ENCODE measurements at places on chromosomes 16 and 17.

DNA sequence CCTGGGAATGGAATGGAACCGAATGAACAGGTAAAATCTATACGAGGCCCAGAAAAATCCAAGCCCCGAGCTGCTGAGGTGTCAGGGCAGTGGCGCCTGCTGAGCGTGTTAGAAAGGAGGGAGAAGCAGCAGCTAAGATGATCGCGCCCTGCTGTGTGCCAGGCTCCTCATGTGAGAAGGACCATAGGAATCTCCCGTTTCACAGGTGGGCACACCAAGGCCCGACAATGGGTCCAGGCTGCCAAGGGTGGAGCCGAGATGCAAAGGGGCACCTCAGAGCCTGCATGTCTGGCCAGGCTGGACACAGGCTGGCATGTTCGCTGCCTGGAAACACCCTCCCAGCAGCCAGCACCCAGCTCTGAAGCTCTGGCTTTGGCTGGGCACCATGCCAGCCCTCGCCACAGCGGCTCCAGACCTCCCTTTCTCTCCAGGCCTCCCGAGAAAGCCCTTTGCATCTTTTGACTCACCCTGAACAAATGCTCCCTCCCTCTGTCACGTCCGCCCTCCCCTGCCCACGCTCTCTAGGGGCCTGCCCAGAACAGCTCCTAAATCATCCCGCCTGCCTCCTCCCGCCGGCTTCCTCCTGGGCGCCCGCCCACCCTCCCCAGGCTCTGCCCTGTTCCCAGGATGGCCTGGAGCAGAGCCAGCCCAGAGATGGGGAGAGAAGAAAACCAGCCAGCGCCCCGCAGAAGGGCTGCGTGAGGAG is 217.8 kb upstream of the GSE1 start:
- peak; percentile 96 for DNase-seq

DNA sequence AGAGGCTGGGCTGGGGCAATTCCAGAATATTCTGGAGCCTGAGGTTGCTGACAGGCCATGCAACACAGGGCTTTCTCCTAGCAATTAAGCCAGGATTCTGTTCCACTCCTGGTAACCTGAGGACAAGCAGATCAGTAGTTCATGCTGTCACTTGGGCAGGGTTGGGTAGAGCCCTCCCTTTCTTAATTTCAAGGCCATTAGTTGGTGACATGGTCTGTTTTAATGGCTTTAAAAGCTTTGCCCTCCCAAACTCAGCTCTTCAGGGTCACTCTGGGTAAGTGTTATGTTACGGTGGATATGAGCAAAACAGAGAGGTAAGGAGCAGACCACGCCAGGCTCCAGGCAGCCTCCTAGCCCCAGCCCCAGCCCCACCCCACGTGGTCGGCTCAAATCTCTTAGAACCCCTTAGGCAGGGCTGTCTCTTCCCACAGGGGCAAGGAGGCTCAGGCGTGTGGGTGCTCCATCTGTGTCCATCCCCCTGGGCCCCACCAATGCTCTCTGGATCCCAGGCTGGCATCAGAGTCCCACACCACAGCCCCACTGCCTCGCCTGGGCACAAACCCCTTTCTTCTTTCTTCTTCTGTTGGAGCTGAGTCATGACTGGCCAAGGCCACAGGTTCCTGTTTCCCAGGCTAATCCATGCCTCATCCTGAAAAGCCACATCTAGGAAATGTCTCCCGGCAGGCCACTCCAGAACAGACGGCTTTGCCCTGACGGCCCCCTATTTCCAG is 27.5 kb downstream of the CEP295NL start:
- no peak for DNase-seq

DNA sequence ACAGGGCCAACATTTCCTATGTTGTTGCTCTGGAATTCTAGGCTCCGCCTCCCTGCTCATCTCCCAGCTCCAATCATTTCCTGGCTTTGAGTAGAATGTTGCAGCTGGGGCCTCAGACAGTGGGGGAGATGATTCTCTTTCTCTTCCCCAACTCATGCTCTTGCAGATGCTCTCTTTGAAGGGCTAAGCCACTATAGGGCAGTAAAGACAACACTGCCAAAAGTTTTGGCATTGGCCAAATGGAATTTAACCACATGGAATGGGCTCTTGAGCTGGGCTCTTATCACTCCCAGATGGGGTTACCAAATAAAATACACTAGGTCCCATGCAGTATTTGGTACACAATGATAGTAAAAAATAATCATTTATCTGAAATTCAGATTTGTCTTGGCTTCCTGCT is 19.6 kb upstream of the EFCAB13 start:
- no peak for DNase-seq

DNA sequence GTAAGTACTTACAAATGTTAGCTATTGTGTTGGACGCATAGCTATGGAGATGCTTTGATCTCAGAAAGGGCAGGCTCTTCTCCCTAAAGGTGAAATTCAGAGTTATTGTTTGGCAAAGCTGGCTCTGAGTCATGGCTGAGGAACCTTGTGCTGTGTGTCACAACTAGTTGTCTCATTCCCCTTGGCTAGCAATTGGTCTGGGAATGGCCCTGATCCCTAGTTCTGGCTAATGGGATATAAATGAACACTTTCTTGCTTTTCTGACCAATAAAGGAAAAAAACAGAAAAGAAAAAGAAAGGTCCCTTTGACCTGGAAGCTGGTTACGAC is 210.6 kb downstream of the MAP2K4 start:
- DNase-seq: peak; percentile 34

DNA sequence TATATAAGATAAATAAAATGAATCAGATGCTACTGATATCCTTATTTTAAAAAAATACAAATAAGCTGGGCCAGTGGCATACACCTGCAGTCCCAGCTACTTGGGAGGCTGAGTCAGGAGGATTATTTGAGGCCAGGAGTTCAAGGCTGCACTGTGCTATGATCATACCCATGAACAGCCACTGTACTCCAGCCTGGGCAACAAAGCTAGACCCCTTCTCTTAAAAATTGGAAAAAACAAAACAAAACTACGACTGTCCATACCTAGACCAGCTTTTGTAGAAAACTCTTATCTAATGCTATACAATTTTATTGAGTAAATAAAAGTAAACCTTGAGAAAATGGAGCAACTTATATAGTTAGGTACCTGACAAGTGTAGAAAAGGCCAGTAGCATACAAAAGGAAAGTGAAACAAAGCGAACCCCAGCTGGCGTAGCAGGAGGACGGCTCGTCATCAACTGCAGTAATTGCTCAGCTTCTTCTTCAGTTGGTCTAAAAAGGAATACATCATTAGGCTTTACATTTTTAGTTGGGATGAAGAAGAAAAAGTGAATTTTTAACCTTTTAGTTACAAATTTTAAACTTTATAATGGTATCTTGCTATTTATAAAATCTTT is 23.6 kb downstream of the INTS2 start:
- no peak for DNase-seq

- DNase-seq: peak; percentile 65
Measured at GRCh38 chr17:32253117-32253611, 12.5 kb upstream of the RHBDL3 start.

GRCh38 chr16:79589601-79590102 is 10.9 kb downstream of the MAF start:
- no peak for DNase-seq

GRCh38 chr16:79045191-79045590 is 555.3 kb downstream of the MAF start:
- DNase-seq: no peak

GRCh38 chr16:86100205-86101136 is 201.5 kb downstream of the IRF8 start:
- DNase-seq: no peak

DNA sequence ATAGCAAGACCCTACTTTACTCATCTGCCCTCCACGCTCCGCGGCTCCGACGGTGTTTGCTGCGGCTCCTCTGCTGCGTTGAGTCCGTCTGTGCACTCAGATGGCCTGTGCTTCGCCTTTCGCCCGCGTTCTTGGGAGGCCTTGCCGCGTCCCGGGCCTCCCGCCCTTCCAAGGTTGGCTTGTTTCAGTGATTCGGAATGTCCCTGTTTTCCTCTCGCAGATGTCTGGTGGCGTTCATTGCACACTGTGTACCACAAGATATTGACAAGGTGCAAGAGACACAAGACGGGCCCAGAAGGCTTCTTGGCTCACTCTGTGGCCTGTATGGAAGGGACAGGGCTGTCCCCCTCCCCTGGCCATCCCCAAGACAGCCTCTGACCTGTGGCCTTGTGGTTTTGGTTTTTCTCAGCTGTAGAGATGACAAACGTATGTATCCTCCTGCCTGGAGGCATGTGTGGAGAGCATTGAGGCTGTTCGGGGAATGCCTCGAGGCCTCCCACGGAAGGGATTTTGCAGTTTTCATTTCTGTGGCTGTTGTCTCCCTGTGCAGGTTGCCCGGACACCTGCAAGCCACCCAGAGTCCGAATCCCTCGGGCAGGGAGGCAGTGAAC is 15.4 kb downstream of the MGRN1 start:
- DNase-seq: no peak

All from bronchial epithelial cell (primary cell).